ENCODE measurements at places on chromosomes 13 and 19.

- DNase-seq = no peak
Measured at GRCh38 chr13:110517505-110518225, 43.9 kb downstream of the RAB20 start.

- no peak for DNase-seq
Measured at GRCh38 chr19:51820011-51820410, 25.1 kb downstream of the FPR3 start.

GRCh38 chr19:38155453-38155852 lies 68.6 kb downstream of the DPF1 start:
- DNase-seq = no peak

DNA sequence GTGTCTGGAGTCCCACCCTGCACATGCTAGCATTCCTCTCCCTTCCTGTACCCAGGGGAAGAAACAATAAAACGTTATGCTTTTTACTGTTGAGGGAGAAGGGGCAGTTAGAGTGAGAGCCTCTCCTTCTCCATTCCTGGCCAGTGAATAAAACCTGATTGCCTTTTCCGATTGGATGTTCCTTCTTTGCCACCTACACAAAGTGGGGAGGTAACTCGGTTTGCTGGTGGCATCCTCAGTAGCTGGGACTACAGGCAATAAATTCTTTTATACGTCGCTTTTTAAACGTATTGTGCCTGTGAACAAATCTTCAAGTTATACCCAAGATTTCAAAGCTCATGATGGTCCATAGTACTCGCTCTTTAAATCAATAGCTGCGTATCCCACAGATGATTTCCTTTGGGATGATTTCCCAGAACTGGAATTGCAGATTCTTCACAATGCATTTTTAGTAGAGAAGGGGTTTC lies 660 bp upstream of the MVB12A start:
- DNase-seq = no peak

- no peak for DNase-seq
Measured at GRCh38 chr13:19862481-19863313, 752 bp downstream of the ZMYM5 start.

DNA sequence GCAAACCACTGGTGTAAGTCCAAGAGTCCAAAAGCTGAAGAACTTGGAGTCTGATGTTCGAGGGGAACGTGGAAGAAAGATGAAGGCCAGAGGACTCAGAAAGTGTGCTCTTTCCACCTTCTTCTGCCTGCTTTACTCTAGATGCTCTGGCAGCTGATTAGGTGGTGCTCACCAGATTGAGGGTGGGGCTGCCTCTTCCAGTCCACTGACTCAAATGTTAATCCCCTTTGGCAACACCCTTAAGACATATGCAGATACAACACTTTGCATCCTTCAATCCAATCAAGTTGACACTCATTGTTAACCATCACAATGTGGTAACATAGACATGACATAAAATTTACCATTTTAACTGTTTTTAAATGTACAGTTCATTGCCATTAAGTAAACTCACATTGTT lies 249.5 kb downstream of the COG6 start:
- DNase-seq = no peak

DNA sequence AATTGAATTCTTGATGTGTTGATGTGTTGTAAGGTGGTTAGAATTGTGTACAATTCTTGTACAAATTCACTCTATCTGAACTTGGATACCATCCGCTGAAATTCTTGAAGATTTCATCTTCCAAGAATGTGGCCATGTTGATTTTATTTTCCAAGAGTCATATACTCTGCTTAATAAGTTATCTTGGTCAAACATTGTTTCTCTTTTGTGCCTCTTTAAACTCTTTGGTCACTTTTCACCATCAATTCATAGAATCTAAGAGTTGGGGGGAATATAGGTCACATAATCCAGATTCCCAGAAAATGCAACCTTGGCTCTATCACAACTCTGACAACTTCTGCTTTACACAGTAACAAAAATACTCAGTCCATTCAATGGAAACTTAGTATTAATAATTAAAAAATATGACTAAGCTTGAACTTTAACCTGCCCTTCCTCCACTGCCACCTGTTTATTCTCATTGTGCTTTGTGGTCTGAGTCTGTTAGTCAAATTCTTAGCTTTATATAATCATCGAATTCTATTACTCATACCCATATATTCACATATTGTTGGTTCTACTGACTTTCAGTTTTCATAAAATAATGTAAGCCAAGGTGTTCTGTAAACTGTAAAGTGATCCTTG lies 373.2 kb downstream of the LMO7 start:
- DNase-seq = no peak

DNA sequence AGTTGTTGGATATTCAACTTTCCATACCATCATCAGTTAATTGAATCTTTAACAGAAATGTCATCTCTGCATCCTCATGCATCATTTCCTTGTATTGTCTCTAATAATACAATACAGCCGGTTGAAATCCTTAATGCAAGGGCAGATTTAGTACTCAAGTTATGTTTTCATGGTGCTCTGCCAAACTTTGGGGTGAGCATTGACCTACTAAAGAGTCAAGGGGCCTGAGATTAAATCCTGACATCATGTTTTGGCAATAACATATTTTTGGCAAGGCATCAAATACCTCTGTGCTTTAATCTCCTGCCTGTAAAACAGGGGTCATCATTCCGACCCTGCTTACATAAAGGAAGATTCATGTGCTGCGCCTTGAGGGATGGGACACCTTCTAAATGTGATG lies 42.7 kb upstream of the ABCC4 start:
- no peak for DNase-seq

DNA sequence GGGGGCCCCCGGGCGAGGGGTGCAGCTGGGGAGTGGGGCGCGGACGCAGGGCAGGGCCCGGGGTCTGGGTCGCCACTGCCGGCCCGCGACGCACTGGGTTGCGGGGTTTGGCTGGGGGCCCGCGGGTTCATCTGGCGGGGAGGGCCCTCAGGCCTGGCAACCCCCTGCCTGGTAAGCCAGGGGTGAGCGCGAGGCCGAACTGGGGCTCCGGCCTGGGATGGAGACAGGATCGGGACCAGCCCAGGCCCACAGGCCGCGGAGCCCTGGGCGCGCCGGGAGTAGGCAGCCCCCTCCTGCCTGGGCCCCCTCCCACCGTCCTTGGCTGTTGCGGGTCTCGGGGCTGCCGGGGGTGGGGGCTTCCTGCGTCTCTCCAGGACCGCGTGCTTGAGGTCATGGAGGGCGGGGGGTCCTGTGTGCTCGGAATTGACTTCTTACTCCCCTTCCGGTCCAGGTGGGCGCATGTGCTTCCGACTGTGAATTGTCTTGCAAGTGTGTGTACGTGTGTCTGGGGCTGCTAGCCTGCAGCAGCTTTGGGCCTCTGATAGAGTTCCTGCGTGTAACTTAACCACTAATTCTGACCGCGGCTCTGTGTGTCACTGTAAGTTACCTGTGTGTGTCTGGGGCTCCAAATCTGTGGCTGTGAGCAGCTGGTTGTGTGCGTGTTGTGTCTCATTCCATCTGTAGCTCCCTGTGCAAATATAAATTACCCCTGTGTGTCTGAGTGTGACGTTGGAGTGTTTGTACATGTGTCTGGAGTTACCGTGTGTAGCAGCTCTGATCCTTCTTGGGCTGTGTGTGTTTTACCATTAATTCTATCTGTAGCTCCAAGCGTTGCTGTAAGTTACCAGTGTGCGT lies 751 bp downstream of the GRAMD1A start:
- DNase-seq = peak; percentile 6

GRCh38 chr13:95058680-95059079 lies 242.6 kb downstream of the ABCC4 start:
- no peak for DNase-seq
